ENCODE measurements at places on chromosomes 12 and 14.

DNA sequence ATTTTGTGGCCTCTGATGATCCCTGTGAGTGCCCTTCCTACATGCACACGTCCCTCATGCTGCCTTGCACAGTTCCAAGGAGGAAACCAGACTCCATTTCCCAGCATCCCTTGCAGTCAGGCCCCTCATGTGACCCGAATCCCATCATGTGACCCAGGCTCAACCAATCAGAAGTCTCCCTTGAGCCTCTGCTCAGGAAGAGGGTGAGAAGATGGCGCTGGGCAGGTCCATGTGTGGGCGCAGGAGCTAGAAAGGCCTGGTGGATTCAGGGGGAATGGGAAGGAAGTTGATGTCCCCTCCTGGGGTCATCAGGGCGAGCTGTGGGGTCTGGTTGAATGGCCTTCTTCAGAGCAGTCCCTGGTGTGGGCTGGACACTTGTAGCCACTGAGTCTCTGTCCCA, 240.5 kb downstream of the ADGRD1 start:
- DNase-seq, result peak; percentile 30

- DNase-seq, result no peak
Measured at GRCh38 chr12:116204169-116204568, 73.3 kb downstream of the MED13L start.

- no peak for DNase-seq
Measured at GRCh38 chr12:117695956-117696355, 272.8 kb downstream of the KSR2 start.

- peak; percentile 12 for DNase-seq
Measured at GRCh38 chr12:44000309-44000952, 164.6 kb downstream of the TMEM117 start.

- DNase-seq, result no peak
Measured at GRCh38 chr12:79444089-79444488, 246.7 kb downstream of the PAWR start.
